ENCODE measurements at places on chromosomes 12 and 14.

DNA sequence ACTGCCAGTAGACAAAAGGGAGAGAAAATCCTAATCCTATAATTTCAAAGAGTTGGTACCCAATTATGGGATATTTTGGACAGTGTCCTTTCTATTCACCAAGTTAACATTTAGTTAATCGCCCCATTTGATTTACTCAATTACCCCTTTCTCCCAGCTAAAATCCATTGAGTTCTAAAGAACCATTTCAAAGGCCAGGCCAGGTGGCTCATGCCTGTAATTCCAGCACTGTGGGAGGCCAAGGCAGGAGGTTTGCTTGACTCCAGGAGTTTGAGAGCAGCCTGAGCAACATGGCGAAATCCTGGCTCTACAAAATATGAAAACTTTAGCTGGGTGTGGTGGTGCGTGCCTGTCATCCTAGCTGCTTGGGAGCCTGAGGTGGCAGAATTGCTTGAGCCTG, 5.5 kb upstream of the GPR19 start:
- no peak for DNase-seq

- DNase-seq, result no peak
These were observed 111.9 kb downstream of the LRFN5 start for GRCh38 chr14:41718477-41719166.

DNA sequence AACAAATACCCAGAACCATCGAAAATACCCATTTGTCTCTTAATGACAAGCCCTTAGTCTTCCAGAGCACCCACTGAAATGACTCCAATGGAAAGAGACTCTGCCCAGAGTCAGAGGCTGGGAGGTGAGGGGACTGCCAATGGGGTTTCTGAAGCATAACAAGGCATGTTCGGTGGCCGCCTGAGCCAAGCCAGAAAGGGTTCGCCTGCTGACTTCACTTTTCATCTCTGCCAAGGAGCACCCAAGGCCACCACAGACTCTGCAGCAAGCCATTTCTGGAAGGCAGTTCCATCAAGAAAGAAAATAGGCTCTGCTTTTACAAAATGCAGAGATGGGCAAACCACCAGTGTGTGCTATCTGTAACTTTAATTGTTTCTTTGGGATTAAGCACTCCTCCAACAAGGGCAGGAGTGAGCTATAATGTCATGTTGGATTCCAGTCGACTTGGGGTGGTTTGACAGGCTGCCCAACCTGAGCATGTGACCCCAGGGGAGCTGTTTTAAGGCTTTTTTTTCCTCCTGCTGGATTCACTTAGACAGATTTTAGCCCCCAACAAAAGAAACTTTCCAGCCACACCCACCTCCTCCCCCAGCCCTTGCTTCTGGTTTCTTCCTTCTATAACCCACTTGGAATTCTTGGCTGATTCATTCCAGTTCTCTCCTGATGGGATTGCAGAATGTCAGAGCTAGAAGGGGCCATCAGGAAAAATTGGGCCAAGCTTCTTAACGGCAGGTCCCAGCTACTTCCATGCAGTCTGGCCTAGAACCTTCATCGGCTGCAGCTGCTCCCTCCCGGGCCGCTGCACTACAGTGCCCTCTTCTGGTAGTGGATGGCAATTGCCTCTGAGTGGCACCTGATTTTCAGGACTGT, 24.1 kb downstream of the CKAP4 start:
- no peak for DNase-seq

- DNase-seq, result no peak
These were observed 597.3 kb downstream of the NRXN3 start for GRCh38 chr14:78767436-78767835.

GRCh38 chr12:74614426-74614825, 76.8 kb downstream of the ATXN7L3B start:
- no peak for DNase-seq

DNA sequence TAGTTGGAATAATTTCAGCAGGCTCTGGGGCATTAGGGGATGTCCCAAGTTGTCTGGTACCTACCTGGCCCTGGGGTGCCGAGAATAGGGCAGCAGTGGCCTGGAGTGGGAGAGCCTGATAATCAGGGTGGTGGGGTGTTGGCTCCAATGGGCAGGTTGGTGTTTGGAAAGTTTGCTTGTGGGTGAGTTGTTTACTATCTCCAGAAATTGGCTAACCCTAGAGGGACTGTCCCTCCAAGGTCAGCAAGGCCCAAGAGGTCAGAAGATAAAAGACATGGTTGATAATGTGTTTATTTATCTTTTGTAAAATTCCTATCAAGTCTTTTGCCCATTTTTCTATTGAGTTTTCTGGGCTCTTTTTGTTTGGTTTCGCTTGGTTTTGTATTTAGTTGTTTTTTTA, 105.1 kb downstream of the KICS2 start:
- no peak for DNase-seq

GRCh38 chr14:49947506-49947905, 54.6 kb downstream of the ARF6 start:
- DNase-seq, result no peak

DNA sequence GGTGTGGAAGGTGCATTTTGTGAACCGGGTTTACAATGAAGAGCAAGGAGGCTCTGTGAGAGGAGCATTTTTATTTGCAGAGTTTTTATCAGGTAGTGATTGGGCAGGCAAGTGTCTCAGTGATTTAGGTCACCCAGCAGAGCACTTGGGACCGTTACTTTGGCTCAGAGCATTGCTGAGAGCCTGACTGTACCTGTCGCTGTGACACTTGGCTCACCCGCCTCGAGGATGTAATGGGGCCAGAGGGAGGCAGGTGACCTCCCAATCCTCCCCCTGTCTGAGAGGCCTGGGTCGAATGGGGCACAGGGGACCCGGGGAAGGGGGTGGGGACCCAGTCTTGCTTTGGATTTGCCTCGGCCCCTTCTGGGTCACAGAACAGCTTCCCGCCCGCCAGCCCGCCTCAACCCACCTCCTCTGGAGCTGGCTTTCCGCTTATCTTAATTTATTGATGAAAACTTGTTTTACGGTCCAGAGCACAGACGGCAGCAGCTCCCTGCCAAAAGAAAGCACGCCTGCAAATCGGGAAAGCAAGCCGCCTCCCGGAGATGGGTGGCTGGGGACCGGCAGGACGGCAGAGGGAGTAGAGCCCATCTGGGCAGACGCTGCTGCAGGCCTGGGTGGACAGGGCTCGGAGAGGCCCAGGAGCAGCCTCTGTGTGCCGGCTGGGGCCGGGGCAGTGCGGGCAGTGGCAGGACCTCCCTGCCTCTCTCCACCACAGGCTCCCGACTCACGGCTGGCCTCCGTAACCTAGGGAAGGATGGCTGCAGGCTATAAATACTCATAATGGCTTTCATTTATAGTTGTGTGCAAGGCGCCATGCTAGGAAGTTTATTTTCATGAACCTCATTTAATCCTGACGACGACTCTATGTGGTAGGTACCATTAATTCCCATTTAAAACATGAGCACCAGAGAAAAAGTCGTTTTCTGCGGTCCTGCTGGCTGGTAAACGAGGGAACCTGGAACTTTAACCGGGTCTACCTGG, 187.1 kb downstream of the TSPAN9 start:
- no peak for DNase-seq

Data from NCI-H524 treated with DMSO at 0.1 percent for 48 hours (cell line).